ENCODE measurements at places on chromosomes 1 and 21.

DNA sequence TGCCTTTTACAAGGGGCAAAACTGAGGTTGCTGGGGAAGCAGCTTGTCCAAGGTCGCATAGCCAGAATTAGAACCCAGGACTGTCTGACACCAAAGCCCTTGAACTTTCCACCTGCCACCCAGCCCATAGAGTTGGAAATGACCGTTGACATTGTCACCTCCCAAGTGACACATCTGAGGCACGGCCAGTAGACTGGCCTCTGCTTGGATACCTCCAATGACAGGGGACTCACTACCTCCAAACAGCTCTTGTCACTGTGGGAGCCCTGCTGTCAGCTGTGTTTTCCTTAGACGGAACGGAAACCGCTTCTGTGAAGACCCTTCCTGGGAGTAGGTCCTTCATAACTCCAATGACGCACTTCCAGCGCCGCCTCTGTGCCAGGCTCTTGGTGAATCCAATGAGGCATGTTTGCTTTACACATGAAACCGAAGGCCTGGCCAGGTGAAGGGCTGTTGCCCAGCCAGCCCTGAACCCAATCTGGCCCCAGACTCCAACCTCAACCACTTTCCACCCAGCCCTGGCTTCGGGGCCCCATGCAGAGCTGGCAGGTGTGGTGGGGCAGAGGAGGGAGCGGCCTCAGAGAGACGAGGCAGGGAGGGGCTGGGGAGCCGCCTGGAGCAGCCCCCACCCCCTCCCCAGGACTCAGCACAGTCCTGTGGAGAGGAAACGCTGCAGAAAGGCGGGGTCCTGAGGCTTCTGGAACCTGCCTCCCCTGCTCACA lies 109.2 kb upstream of the IFFO2 start:
- no peak for DNase-seq

DNA sequence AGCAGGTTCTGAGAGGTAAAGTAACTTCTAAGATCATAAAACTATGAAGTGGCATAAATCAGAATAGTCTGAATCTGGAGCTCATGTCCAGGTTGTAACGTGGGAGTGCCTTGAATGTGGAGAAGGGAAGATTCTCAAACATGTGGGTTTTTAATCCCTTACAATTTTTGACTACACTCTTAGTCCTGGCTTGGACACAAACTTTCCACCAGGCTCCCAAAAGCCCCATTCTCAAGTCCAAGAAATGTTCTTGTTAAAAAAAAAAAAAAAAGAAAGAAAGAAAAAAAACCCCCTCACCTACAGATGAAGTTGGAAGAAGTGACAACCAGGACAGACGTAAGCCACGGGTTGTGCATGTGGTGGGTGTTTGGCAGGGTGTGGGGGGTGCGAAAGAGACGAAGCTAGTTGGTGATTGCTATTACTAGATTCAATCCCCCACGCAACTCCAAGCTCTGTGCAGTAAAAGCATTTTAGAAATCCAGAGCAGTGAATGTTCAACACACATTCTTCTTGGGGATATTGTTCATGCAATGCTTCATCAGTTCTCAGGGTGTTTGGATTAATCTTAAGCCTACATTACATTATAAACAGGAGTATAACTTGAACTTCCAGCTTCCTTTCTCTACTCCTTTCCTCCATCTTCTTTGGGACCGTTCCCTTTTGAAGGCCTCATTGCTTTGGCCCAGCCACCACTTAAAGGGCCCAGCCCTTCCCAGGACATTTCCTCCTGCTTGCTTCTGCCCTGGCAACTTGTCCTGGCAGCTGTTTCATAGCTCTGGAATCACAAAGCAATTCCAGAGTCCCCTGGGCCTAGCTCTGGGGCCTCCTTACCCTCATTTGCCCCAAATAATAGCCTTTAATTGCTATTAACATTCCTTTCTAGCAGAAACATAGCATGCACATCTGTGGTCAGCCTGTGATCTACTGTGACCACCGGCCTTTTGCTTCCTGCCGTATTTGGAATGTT lies 41.8 kb downstream of the PHC2 start:
- no peak for DNase-seq

DNA sequence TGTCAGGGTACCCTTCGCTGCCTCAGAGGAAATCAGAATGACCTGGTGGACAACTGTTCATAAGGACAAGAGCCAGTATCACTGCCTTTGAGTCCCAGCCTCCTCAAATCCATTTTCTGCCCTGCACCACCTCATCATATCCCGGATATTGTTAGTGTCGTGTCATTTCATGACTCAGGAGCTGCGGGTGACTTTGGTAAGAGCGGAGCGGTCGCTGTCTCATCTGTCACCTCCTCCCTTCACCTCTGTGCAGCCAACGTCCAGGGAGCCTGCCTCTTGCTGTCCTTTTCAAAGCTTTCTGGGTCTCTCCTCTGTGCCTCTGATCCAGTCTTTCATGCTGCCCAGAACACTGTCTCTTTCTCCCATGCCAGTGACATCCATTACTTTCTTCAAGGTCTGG lies 7.0 kb upstream of the C1orf198 start:
- no peak for DNase-seq

GRCh38 chr1:162166917-162167615 lies 97.6 kb downstream of the NOS1AP start:
- DNase-seq = peak; percentile 63

- DNase-seq = no peak
These were observed 109.8 kb downstream of the KCNK2 start for GRCh38 chr1:215192306-215192705.

- DNase-seq = no peak
These were observed 58.2 kb downstream of the TBX19 start for GRCh38 chr1:168338589-168339503.

- DNase-seq = peak; percentile 66
These were observed 11.5 kb upstream of the LYST start for GRCh38 chr1:235878082-235878811.

GRCh38 chr21:35239811-35240219 lies 190.7 kb upstream of the RUNX1 start:
- DNase-seq = peak; percentile 84

DNA sequence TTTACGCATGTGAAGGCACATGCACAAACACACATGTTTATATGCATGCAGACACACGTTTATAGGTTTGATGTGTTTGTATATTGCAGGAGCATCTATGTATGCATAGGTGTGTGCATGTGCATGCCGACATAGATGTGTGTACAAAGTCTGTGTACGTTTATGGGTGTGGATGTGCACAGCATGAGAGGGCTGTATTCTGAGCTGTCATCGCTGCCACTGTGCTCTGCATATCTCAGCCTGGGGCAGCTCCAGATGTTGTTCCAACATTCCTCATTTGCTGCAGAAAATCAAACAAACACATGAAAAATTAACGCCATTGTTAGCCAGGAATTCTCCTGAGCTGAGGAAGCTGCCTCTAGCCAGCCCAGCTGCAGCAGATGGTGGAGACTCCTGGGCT lies 132.3 kb upstream of the CSF3R start:
- no peak for DNase-seq

DNA sequence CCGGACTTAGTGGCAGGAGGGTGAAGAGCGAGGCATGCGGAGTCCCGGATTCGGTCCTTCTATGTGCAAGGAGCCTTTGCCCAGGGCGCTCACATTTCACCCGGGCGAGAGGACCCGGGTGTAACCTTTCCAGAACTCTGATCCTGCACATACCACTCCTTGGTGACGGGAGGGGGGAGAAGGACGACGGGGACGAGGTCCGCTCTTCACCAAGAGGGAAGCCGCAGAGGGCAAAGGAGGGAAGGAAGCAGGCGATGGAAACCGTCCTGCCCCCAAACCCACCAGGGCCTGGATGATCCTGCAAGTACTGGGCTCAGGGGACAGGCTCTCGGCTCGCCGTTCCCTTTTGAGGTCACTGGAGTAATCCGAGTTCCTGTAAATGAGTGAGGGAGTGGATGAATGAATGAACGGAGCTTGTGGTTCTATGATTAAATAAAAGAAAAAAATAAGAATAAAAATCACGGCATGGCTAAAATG lies 993 bp downstream of the SYPL2 start:
- no peak for DNase-seq

DNA sequence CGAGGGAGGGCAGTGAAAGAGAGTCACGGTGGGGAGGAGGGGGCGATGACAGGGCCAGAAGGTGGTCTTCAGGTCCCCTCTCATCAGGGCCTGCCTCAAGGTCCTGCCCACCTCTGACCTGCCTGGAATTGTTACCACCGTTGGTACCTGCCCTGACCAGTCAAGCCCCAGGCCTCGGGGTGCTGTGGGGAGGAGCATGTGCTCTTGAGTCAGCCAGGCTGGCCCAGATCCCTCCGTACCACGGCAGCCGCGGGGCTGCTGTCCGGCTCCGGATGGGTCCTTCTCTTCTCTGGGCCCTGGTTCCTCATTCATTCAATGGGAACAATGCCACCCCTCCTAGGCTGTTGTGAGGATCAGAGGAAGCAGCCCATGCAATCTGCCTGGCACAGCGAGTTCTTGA lies 22.0 kb downstream of the SERINC2 start:
- no peak for DNase-seq

DNA sequence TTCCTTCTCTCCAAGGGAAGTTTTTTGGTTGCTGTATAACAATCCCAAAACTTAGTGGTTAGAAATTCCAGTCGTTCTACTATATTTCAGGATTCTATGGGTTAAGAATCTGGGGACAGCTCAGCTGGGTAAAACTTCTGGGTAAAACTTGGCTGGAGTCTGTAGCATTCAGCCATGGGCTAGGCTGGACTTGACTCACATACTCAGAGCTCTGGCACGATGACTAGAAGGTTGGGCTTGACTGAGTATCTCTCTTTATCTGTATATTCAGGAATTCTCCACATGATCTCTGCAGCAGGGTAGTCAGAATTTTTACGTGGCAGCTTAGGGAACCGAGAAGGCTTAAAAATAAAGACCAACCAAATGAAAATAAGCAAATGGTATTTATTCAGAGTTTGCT lies 28.2 kb upstream of the HRNR start:
- DNase-seq = no peak

GRCh38 chr1:203517426-203518110 lies 23.6 kb downstream of the OPTC start:
- DNase-seq = no peak

- DNase-seq = no peak
These were observed 19.4 kb downstream of the ABCG1 start for GRCh38 chr21:42238185-42238934.

- DNase-seq = no peak
These were observed 116.4 kb downstream of the GDAP2 start for GRCh38 chr1:117812869-117813511.

DNA sequence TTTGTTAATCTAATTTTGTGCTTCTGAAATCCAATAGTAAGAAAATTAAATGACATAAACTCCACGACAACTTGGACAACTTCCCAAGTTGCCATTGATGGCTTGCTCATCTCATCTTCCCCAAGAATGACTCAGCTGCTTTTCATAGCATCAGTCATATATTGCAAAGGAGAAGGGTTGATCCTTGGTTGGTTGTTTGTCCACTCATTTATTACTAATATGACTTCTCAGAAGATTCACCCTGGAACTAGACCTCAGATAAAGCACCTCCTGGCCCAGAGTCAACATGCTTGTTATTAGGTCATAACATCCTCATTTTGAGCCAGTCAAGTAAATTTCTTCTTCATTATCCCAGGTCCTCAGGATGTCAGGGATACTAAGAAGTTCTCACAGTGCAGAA lies 2.3 kb upstream of the LCE3D start:
- DNase-seq = no peak

DNA sequence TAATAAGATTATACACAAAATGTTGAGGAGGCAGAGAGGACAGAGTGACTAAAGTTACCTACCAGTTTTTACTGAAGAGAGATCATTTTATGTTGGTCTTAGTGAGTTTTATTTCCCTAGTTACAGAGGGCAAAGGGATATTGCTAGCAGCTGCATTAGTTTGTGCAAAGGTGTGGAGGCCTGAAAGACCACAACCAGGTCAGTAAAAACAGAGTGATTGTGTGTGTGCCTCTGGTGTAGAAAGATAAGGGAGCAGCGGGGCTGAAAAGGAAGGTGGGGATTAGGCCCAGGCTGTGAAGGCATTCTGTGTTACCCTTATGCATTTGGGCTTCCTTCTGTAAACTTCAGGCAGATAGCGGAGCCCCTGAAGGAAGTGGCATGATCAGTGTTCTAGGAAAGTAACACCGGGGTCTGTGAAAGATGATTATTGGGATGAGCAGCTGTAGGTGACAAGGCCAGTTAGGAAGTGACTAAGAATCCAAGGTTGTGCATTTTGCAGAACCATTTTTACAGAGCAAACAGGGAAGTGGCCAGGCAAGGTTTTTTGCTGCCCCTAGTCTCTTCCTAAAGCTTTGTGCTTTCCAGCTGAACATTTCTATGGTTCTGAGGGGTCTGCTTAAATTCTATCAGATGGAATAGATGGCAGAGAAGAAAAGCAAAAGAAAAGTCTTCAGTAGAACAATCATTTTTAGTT lies 3.7 kb downstream of the GADD45A start:
- DNase-seq = peak; percentile 28

DNA sequence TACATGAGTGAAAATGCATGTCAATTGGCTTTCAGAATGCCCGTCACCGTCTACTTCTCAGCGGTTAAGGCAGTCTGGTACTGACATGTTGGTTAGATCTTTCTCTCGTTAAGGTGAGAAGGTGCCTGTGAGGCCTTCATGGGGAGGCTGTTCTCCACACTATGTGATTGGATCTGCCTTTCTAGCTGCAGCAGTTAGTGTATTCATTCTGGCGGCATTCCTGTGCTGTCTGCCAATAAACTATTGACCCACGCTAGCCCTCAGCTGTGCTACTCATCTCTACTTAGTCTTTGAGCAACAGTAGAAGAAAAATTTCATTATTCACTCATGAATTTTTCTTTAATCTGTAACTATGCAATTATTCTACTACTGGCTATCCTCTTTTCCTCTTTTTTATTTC lies 32.0 kb downstream of the CCSAP start:
- DNase-seq = no peak

- DNase-seq = no peak
These were observed 27.5 kb downstream of the PRMT2 start for GRCh38 chr21:46662765-46663500.

DNA sequence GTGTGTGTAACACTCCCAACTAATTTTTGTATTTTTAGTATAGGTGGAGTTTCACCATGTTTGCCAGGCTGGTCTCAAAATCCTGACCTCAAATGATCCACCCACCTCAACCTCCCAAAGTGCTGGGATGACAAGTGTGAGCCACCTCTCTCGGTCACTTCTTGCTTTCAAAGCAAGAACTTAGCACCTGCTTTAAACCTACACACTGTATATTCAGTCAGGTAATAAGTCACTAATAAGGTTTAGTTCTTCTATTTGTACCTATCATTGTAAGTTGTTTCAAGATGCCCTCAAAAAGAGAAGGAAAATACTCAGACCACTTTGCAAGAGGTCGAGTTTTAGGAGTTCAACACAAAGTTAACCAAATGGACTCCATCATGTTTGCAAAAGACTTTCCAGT lies 431.3 kb downstream of the MRPL39 start:
- no peak for DNase-seq

DNA sequence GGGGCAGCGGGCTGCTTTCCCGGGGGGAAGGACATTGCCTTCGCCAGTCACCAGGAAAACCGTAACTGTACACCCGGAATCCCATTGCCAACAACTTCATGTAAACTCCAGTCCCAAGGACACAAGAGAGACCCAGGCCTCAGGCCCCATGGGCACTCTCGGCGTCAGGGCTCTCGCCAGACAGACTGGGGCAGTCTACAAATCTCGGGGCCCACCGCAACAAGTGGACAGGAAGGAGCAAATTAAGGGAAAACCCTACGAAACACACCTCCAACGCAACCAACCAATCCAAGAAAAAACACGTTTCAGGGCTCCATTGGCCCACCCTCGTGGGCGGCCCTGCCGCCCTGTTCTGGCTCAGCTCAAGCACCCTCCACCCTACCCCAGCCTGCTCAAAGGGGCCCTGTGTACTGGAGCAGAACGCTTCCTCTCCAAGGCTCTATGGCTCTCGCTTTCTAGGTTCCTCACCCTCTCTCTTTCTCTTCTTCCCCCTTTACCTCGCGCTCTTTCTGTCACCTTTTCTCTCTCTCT lies 4.6 kb upstream of the ZNF678 start:
- no peak for DNase-seq

GRCh38 chr21:46171585-46171984 lies 12.7 kb downstream of the SPATC1L start:
- no peak for DNase-seq

All from NCI-H2171 treated with DMSO at 0.1 percent for 48 hours (cell line).